Retina (tissue), 1 donor: ENCODE measurements at places on chromosomes 7 and 10.

DNA sequence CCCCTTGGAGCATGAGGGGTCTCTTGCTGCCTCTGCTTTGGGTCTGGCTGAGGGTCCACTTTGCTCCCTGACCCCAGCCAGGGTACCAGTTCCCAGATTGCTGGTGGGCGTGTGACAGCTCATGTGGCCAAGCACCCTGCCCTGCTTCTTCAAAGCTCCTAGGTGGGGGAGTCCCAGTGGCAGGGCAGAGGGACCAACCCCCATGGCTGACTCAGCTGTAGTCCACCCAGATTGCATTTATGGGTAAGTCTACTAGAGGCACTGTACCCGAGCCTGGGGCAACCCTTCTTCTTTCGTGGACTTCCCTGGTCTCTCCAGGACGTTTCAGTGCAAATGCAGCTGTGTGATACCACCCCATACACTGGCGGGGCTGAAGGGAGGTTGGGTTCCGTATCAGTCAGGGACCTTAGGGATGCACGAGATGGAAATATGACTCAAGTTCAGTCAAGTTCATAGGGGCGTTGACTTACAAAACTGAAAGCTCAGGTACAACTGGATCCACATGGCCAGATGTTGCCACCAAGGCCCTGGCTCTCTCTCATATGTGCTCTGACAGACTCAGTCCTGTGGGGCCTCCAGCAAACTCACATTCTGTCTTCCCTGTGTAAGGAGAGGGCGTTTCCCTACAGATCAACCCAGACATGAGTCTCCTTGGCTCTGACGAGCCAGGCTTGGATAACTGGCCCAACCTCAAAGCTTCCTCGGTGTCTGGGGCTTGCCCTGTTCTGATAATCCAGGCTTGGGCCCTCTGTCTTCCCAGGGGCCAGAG is 13.6 kb downstream of the PTPRE start:
- no peak for DNase-seq

- no peak for DNase-seq
Observed at GRCh38 chr10:34164029-34164428, 651.1 kb downstream of the PARD3 start.

DNA sequence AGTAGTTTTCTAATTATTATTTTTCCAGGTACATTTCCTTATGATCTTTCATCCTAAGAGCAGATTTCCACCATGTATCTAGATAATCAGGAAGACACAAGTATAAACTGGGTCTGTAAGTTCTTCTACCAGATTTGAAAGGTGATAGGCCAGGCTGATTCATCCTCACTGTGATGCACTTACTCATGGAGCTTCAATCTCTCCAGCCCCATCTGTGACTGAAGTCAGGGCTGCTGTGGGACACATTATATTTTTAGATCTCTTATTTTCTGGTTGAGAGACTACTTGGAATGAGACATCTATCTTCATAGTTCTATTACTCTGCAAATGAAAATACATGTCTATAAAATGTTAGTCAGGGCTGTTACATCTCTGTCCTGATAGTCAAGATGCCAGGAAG is 85.5 kb upstream of the SLC25A13 start:
- no peak for DNase-seq

DNA sequence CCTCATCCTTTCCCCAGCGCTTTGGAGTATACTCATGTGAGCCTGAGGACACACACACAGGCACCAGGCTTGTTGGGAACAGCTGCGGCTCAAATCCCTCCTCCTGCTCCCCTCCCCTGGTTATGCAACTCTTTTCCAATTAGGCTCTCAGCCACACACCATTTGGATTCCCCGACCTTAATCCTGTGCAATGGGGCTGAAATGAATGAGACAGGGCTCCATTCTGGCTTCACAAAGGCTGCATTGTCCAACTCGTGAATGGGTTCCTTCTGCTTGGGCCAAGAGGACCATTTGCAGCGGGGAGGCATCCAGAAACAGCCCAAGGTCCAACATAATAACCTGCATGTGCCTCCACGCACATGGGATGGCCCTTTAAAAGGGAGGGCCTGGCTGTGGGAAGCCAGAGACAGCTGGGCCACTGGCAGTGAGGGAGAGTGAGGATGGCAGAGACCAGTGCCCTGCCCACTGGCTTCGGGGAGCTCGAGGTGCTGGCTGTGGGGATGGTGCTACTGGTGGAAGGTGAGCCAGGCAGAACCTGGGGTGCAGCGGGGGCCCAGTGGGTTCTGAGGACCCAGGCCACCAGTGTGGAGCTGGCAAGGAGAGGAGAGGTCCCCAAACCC is at the start of gene RGR:
TSS of gene RGR (plus strand) at position 403 of the 620 bp plus-strand sequence. CDS start at position 441, 38 bp downstream.
- DNase-seq = peak; percentile 90

- DNase-seq = peak; percentile 29
Observed at GRCh38 chr10:128851726-128852125, 615.3 kb upstream of the MGMT start.

DNA sequence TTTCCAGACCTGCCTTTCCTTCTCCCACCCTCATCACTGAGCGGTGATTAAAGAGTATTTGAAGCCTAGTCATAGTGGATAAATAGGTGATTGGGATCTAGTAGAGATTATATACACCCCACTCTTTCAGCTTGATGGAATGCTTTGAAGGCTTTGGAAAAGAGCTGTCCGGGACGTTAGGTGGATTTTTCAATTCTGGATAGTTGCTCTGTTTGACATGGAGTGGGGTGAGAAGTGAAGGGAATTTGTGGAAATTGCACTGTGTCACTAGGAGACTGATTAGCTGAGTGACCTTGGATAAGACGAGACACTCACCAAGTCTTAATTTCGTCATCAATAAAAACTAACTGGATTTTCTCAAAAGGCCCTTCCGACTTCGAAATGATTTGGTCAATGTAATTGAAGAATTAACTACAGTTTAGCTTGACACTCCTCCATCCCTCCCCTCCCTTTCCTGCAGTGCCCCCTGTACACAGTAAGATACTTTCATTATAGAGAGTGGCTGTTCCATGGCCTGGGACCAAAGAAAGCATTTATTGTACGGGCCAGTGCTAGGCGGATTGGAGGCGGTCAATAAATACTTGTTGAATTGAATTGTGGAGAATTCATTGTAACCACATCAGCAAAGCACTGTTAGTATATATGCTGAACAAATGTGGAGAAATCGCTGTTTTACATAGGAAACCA is 962 bp downstream of the ZKSCAN1 start:
- no peak for DNase-seq

DNA sequence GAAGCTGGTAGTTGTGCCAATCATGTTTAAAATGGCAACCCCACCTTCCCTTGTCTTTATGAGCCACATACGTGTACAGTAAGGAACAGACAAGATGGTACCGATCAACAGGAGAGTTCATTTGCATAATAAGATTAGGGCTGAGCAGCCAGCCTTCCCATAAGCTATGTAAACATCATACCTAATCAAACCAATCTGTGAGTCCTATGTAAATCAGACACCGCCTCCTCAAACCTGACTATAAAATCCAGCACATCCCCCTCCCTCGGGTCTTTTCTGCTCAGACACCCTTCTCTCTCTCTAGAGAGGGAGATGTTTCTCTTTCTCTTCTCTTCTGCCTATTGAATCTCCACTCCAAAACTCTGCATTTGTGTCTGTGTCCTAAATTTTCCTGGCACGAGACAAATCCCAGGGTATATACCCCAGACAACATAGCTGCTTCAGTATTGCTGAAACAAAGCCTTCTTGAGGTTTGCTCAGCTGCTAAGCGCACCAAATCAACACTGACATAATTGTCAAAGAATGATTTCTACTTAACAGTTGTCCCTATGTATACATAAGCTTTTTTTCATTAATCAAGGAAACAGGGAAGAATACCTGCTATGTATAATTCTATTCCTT is 279.2 kb downstream of the THSD7A start:
- no peak for DNase-seq

- DNase-seq = no peak
Observed at GRCh38 chr7:41063116-41063515, 639.8 kb downstream of the INHBA start.

- DNase-seq = no peak
Observed at GRCh38 chr7:37440738-37441385, 7.8 kb downstream of the ELMO1 start.

- no peak for DNase-seq
Observed at GRCh38 chr10:84822931-84823630, 494.7 kb downstream of the CCSER2 start.
